IPS DF 6.9 (cell line): ENCODE measurements at places on chromosomes 4 and X.

DNA sequence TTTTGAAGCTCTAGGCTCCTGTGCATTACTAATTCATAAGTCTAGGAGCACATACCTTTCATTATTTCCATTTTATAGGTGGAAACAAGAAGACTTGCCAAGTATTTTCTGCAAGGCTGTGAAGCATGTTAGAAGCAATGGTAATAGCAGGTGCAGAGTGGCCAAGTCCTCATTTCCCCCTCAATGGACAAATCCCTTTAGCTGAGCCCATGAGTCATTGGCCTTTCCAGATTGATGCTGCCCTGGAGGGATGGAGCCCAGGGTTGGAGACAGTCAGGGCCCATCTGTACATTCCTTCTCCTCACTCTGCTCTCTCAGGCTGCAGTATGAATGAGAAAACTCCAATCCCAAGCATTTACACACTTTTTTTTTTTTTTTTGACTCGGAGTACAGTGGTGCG lies 6.6 kb downstream of the MGST2 start:
- DNase-seq: no peak

GRCh38 chrX:39125834-39126233 lies 324.6 kb downstream of the MID1IP1 start:
- no peak for DNase-seq

- DNase-seq: no peak
Observed at GRCh38 chrX:11103006-11103405, 8.1 kb upstream of the HCCS start.

DNA sequence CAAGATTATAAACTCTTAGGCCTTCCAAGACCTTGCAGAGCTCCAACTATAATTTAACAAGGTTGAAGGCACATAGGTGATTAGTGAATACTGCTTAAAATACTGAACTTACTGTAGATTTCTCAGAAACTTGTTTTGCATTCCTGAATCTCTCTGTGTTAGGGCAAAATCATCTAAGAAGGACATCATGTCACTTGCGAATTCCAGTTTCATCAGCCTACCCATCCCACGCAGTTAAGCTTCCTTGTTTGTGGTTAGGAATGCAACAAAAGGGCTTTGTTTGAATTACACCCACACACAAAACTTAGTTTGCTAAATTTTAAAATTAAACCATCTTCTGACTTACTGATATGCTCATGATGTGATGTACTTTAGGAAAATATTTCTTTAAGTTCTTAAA lies 174.0 kb downstream of the SOWAHB start:
- no peak for DNase-seq

GRCh38 chrX:49901048-49901447 lies 21.3 kb upstream of the CLCN5 start:
- no peak for DNase-seq

DNA sequence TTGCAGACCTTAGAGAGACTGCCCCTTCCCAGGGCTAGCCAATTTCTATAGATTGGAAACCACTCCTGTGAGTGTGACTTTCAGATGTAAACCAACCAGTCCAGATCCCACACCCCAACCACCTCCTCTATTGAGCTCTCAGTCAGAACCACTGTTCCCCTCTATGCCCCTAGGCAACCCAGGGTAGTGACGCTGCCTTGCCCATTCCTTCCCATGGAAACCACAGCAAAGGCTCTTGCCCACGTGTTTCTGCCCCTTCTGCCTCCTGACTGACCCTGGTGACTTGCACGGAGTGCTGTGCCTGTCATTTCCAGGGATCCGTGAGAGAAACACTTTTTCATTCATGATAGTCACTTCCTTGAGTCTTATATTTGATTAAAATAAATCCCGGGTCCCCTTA lies 32.4 kb downstream of the CYTL1 start:
- no peak for DNase-seq

- DNase-seq: no peak
Observed at GRCh38 chr4:5955201-5955821, 62.4 kb upstream of the CRMP1 start.

DNA sequence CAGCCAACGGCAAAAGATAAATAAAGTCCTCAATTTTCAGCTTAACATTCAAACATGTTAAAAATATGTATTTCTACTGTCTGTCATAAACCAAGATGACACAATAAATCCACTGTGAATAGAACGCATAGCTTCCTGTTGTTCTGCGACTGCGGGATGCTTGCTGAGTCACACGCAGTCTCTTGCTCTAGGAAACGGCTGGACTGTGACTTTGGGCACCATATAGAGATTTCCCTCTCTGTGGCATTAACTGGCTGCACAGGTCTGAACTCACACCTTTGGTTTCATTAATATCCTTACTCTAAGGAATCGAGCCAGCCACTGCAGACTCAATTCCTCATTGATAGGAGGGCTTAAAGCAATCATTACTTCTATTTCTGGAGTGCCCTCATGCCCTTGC lies 8.4 kb downstream of the BEND4 start:
- no peak for DNase-seq

- no peak for DNase-seq
Observed at GRCh38 chr4:150533673-150534072, 48.3 kb upstream of the MAB21L2 start.

DNA sequence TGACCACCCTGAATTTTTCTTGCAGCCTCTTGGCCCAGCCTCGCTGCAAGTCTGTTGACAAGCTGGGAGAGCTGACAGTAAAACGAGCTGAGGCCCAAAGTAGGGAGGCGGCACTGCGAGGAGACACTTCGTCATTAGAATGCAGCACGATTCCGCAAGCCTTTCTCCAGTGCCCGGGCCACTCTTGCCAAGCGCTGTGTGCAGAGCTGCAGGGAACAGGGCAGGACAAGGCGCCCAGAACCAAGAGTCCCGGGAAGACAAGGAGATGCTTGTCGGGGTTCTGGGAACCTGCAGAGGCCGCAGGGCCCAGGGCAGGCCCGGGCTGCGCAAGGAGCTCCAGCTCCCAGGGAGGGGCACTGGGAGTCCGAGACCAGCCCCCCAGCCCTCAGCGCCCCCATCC lies 187.1 kb downstream of the BCOR start:
- no peak for DNase-seq

DNA sequence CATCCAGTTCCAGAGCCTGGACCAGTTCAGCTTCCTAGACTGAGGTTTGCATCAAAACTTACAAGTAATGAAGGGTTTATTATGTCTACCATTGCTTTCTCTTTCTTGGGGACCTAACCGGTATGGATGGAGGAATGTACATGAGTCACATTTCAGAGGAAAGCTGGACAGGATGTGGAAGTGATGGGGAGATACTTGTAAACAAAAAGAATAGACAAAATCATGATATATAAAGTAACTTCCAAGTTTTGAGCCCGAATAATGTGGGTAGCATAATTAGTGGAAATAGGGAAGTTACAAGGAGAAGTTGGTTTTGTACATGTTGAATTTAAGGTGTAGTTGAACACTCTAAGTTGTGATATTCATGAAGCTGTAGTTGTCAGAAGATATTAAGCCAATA lies 15.0 kb downstream of the FNIP2 start:
- DNase-seq: no peak

GRCh38 chr4:54234497-54235205 lies 5.6 kb downstream of the PDGFRA start:
- DNase-seq: no peak

GRCh38 chr4:13535708-13536361 lies 8.5 kb downstream of the NKX3-2 start:
- no peak for DNase-seq

DNA sequence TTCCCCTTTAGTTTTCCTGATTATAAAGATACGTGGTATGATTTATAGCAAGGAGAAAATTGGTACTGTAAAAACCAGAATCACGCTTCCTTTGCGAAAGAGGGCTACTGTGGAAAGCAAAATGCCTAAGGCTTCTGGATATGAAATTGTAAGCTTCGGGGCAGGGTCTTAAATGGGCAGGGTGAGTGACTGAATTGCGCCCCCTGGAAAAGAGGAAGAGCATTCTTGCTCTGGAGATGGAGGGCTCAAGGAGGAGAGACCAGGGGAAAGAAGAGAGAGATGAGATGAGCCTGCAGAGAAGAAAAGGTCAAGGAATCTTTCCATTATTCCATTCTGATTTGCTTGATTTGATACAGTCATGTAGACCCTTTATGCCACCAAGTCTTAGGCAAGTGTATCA lies 13.1 kb upstream of the ETNPPL start:
- DNase-seq: no peak

- no peak for DNase-seq
Observed at GRCh38 chrX:39826813-39827543, 270.8 kb downstream of the BCOR start.

- DNase-seq: no peak
Observed at GRCh38 chr4:104881136-104881886, 265.4 kb upstream of the TET2 start.

DNA sequence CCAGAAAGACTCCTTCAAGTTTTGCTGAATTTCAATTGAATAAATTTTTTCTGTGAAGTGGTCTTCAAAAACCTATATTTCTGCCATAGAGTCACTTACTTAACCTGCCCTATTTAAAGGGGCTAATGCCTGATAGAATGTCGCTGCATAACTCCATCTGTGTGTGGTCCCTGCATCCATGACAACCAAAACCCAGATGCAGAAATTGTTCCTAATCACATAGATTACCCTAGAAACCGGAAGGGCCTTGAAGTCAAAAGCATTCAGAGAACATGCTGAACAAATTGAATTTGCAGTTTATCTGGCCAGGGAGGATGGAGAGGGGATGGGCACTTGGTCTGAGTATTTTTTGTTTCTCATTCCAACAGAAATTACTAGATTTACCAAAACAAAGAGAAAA lies 1.5 kb upstream of the PARM1 start:
- no peak for DNase-seq
